Putamen (tissue), 1 donor: ENCODE measurements at places on chromosomes 12 and 14.

DNA sequence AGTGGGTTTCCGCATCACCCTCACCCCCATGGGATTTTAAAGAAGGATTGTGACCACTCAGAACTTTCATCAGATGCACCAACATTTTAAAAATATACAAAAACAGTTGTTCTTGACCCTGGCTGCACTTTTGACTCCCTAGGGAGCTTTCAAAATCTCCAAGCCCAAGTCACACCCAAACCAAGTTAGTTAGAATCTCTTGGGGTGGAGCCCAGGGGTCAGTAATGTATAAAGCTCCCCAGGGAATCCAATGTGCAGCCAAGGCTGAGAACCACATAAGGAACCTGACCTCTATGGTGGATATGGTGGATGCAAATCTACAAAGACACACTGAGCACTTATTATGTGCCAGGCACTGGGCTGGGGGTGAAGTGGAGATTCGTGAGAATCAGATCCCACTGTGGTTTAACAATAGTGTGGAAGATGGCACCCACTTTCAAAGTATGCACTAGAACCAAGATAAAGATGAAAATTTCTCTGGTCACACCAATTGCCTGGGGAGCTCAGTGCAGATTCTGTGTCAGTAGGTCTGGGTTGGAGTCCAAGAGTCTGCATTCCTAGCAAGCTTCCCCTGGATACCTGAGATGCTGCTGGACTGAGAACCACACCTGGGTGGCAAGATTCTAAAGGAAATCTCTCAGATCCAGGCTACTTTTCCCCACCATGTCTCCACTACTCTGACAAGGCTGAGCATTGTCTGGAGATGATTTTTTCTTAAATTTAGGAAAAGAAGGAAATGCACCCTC is 18.9 kb upstream of the CMKLR1 start:
- DNase-seq, result no peak

- DNase-seq, result no peak
Measured at GRCh38 chr14:74882103-74882920, 596 bp downstream of the DLST start.

- DNase-seq, result no peak
Measured at GRCh38 chr12:129753586-129753985, 150.2 kb downstream of the TMEM132D start.

DNA sequence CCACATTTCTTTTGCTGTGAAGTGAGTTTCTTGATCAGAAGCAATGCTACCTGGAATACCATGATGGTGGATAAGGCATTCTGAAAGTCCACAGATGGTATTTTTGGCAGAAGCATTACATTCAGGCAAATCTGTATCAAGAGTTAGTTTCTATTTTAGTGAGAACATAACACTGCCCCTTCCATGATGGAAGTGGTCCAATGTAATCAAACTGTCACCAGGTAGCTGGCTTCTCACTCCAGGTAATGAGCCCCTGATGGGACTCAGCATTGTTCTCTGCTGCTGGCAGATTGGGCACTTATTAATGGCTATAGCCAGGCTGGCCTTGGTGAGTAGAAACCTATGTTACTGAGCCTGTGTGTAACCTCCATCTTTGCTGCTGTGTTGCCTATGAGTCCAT is 80.7 kb downstream of the KCNA5 start:
- DNase-seq, result no peak

GRCh38 chr14:34668111-34668510 is 38.2 kb upstream of the SNX6 start:
- no peak for DNase-seq

DNA sequence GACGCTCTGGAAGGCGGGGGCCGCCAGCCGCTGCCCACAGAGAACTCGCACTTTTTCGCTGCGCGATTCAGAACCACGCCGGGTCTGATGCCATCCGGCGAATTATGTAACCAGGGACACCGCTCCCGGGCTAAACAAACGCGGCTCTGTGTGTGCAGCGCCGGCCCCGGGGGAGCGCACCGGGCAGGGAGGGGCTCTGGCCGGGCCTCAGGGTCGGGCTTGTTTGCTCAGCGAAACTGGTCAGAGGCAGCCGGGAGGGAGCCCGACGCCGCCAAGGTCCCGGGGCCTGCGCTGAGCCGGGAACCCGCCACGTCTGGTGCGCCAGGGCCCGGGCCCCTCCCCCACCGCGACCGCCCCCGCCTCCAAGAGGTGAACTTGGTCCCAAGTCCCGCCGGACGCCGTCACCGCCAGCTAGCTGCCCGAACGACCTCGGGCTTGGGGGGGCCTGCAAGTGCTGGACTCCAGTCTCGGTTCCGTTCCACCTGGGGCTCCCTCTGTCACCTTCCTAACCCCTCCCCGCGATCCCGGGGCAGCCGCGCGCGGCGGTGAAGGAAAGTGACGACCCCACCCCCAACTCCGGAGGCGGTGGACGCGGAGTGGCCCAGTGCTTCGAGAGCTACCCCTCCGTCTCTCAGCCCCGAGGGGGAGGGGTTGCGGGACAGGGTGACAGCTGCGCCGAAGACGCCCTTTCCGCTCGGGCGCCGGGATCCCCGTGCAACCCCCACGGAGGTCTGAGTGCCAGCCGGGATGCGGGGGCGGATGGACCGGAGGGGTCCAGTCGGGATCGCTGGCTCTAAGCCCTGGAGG is 848 bp downstream of the CTDSP2 start:
- DNase-seq, result peak; percentile 91

GRCh38 chr12:42482041-42482747 is 107.4 kb downstream of the PRICKLE1 start:
- no peak for DNase-seq

- no peak for DNase-seq
Measured at GRCh38 chr14:81302638-81303037, 81.9 kb upstream of the GTF2A1 start.

- no peak for DNase-seq
Measured at GRCh38 chr14:24072881-24073877, 1.8 kb downstream of the CPNE6 start.

DNA sequence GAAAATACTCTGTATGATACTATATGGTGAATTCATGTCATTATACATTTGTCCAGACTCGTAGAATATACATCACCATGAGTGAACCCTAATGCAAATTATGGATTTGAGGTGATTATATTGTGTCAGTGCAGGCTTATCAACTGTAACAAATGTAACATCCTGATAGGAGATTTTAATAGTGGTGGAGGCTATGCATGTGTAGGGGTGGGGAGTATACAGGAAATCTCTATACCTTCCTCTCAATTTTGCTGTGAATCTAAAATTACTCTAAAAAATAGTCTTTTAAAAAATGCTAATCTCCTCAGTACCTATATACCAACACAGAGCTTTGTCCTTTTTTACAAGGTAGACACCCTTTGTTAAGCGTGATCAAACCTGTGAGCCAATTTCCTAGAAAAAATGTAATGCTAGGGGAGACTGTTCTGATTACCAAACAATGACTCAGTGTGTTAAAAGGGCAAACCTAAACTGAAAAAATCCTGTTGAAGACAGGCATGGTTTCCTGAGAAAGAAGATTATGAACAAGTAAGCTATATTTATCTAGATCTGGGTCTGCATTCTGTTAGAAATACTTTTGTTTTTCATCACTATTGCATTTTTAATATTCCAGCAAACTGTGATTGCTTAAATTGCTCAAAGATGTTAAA is 170.9 kb downstream of the DUSP6 start:
- no peak for DNase-seq

DNA sequence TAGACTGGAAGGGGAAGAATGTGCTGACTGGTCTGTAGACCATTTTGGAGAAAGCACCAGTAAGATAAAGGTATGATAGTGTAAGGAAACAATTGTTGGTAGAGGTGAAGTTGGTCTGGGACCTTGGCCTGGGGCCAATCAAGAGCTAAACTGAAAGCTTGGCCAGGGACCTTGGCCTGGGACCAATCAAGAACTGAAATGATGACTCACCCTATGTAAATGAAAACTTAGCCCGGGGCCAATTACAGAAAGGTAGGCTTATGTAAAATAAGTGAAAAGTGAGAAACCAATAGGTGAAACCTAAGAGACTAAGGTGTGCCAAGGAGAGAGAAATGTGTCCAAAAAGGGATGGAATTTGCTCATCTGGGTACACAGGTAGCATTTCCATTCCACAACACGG is 776.0 kb downstream of the C12orf50 start:
- no peak for DNase-seq

DNA sequence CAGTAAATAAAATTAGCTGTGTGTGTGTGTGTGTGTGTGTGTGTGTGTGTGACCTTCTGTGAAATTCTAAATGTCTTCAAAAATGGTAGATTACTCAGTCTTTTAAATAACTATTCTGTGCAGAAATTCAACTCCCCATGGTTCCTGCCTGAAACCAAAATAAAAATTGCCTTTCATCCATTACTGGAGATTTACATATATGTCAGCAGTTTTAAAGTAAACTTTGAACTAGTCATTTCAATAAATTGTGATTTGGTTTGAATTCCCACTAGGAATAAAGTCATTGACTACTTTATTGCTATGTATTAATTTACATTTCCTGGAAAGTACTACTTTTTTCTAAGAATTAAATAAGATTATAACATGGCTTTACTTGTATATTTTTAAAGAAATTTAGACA is 5.3 kb downstream of the ELK3 start:
- no peak for DNase-seq

GRCh38 chr12:131085816-131086591 is 132.3 kb downstream of the ADGRD1 start:
- no peak for DNase-seq

- no peak for DNase-seq
Measured at GRCh38 chr14:96482986-96483385, 19.2 kb upstream of the PAPOLA start.

DNA sequence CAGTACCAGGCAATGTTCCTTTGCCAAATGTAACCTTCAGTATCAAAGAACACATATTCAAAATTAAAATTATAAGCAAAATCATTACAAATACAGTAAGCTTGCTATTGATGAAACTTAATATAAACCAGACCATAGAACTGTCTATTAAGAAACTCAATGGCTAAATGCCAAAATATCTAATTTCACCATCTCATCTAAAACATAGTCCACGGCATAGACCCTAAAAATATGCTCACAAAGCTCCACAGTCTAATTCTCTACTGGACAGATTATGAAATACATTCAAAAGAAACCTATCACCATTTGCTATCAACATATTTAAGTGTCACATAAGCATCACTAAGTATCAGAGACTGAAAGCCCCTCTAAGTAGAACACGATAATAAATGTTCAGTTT is 25.2 kb downstream of the DUSP16 start:
- DNase-seq, result no peak

GRCh38 chr12:16327963-16328362 is 19.5 kb upstream of the MGST1 start:
- no peak for DNase-seq

- no peak for DNase-seq
Measured at GRCh38 chr12:125071456-125071855, 6.2 kb downstream of the AACS start.

DNA sequence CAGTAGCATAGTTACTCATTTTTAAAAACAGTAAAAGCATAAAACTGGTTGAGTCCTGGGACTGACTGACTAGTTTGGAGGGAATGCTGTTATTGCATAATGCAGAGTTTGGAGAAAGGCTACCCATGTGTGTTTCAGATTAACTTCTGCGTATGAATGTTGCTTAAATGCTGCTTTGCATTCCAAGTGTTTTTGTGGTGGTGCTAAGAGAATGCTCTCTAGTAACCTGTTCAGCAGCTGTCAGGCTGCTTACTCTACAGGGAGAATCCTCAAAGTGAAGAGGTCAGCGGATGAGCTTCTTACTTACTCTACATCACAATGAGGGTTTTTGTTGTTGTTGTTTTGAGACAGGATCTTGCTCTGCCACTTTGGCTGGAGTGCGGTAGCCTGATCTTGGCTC is 4.3 kb downstream of the DLST start:
- DNase-seq, result no peak

- DNase-seq, result no peak
Measured at GRCh38 chr14:71711125-71711524, 221.1 kb upstream of the RGS6 start.

DNA sequence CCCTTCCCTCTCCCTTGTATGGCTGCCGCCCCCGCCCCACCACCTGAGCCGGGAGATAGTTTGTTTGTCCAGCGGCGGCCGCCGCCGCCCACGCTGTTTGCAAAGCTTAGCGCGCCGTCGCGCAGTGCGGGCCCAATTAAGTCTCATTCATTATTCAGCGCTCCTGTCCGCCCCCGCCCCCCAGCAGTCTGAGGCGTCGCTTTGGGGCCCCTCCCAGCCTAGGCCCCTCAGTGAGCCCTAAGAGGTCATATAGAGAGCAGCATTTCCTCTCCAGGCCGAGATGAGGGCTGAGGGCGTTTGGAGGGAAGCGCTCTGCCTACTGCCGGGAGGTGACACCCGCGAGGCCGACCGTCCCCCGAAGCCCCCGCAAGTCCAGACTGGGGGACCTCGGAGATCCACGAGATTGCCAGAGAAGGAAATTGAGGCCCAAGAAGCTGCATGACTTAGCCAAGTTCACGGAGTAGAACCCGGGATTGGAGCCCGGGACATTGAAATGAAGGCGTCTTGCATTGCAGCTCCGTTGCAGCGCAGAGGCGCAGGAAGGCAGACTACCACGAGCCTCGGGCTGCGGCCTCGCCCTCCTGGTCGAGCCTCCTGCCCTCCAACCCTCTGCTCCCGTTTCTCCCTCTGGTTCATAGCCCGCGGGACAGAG is at the start of gene DNAJC22:
Gene DNAJC22 (plus strand): TSS at position 230 of the 652 bp plus-strand sequence. CDS start 1,985 bp downstream, outside the sequence.
- no peak for DNase-seq

DNA sequence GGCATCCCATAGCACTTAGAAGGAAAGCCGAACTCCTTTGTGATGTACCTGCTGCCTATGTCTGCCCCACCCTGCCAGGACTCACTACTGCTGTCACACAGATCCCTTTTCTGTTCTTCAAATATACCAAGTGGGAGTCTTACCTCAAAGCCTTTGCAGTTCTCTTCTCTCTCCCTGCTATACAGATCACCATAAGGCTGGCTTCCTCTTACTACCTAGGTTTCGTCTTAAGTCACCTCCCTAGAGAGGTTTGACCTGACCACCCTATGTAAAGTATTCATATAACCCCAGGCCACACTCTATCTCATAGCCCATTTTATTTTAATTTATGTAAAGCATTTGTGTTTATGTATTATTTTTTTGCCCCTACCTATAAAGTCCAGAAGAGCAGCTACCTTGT is 117.6 kb downstream of the CRADD start:
- DNase-seq, result no peak

GRCh38 chr14:57302883-57303282 is 34.1 kb downstream of the AP5M1 start:
- no peak for DNase-seq

DNA sequence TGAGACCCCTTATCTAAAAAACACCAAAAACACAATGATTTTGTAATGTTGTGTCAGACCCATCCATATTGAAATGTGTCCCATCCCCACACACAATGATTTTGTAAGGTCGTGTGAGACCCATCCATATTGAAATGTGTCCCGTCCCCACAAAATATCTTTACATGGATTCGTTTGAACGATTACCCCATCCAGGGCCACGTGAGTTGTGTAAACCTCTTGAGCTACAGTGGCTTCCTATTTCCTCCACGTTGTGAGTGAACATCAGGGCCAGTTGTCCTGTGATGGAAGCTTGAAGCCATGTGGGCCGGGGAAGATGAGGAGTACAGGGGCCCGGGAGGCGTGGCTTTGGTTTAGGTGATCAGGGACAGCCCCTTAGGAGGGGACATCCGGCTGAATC is 27.0 kb upstream of the ULK1 start:
- DNase-seq, result no peak
